ENCODE measurements at places on chromosomes 11 and 22.

- DNase-seq: peak; percentile 62
These were observed 2.7 kb downstream of the TENM4 start for GRCh38 chr11:79437981-79438630.

DNA sequence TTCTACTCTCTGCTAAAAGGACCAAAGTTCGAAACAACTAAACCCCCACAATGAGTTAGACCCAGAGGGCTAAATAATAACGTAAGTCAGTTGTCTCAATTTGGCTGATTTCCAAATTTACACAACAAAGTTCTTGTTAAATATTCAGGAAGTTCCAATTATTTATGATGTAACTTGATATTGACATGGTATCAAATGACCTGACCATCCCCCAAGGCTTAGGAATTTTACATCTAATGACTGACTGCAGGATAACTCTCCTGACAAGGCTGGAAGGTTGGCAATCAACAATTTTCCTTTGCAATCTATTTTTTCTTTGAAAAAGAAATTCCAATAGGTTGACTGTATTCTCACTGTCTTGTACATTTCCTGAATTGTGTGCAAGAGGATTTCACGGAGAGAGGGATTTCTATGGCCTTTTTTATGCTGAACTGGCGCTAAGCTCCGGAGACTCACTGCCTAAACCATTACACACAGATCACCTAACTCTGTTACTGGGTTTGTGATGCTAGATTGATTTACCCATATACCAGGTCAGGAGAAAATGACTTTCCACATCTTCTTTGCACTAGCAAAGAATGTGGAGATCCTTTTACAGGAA is 9.6 kb upstream of the CDON start:
- DNase-seq: no peak

DNA sequence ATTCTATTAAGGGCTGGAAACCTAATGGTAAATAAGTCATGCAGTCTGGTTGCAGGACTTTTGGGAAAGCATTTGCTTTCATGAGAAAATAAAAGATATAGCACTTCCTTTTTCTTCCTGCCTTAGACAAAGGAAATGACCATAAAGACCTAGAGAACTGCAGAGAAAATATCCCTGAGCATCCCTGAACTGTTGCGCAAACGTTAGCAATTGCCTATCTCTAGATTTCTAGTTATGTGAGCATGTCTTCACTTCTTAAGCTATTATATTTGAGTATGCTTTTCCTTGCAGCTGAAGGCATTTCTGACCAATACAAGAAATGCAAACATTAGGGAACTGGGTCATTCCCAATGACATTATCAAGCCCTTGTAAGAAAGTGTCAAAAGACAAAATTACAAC is 110.6 kb downstream of the KIF18A start:
- no peak for DNase-seq

DNA sequence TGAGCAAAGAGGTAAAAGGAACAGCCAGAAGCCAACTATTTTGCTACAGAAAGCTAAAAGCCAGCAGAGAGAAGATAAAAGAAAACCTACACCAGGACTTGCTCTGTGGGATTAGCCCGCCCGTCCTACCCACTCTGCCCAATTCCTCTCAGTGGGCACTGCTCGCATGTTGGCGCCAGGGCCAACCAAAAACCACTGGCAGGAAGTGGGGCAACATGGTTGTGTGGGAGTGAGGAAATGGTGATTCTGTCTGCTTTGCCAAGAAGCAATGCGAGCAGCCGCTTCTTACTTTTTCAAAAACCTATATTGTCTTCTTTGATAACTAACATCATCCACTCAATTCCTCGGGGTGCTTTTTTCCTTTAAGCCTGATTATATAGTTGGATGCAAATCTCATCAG is 14.2 kb upstream of the APOA1 start:
- no peak for DNase-seq

DNA sequence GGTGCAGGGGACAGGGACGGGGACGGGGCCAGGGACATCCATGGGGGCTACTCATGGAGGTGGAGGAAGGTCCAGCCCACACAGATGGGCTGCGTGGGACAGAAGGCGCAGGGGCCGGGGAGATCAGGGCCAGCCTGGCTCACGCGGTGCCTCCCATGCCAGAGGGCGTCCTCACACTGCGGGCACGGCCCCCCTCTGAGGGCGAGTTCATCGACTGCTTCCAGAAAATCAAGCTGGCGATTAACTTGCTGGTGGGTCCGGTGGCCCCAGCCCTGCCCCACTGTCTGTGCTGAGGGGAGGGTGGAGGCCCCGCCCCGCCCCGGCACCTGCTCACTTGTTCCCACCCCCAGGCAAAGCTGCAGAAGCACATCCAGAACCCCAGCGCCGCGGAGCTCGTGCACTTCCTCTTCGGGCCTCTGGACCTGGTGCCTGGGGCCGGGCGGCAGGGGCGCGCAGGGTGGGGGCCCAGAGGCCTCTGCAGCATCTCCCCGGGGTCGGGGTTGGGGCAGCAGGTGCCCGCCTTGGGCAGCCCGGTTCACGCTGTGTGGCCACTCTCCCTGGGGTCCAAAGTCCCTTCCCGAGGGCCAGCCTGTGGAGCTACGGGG is 15.8 kb downstream of the EPS8L2 start:
- no peak for DNase-seq

DNA sequence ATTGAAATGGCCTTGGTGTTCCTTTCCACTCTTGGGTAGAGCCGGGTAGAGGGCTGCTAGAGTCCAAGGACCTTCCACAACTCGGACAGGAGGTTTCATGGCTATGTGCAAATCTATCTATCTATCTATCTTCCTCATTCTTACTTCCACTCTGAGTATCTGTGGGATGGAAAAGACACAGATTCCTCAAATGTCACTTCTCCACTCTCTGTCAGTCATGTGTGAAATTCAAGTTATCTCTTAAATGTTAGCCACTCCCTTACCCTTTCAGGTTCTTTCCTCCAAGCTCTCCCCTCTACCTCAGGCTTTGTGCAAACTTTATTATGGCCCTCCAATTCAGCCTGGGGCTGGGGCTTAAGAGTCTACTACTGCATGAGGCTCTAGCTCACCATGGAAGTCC is 84.3 kb downstream of the GDPD4 start:
- no peak for DNase-seq
